ENCODE measurements at places on chromosomes 3 and 15.

DNA sequence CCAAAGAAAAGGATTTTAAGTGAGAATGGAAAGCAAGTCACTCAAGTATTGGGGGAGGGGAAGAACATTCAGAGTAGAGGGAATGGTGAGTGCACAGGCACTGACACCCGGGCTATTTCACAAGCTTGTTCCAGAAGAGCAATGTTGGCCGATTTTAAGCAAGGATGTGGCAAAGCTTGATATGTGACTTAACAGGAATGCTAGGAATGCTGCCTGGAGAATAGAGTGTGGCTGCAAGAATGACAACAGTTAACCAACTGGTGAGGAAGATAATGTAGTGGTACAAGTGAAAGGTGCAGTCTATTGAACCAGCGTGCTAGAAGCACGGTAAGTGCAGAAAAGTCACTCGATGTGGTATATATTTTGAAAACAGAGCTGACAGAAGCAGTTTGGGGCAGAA lies 6.2 kb upstream of the CCDC80 start:
- no peak for DNase-seq

GRCh38 chr3:160330690-160331089 lies 68.3 kb downstream of the IFT80 start:
- DNase-seq = no peak

DNA sequence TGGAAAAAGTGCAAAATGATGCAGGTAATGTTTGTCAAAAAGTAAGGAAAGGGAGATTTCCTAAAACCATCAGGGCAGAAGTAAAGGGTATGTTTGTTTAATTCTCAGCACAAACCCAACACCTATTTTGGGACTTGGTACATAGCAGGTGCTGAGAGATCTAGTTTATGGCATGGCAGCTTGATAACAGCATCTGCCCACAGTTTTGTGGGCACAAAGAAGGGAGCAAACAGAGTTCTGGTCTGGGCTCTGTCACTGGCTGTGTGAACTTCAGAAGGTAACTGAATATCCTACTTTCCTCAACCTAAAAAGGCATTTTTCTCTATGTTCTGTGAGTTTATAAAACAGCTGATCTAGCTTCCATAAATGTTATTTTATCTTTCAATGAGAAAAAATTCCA lies 141.6 kb downstream of the PLCH1 start:
- DNase-seq = no peak

- DNase-seq = no peak
These were observed 197.6 kb downstream of the MINAR1 start for GRCh38 chr15:79629687-79630086.

GRCh38 chr3:53892286-53892637 lies 603 bp upstream of the SELENOK start:
- DNase-seq = no peak

GRCh38 chr3:71684046-71684756 lies 41.0 kb downstream of the EIF4E3 start:
- no peak for DNase-seq

GRCh38 chr3:57004229-57004628 lies 56.2 kb upstream of the SPATA12 start:
- DNase-seq = no peak

GRCh38 chr3:185327062-185327461 lies 35.9 kb upstream of the MAP3K13 start:
- no peak for DNase-seq

GRCh38 chr3:129824926-129825541 lies 68.5 kb downstream of the TMCC1 start:
- DNase-seq = peak; percentile 55

DNA sequence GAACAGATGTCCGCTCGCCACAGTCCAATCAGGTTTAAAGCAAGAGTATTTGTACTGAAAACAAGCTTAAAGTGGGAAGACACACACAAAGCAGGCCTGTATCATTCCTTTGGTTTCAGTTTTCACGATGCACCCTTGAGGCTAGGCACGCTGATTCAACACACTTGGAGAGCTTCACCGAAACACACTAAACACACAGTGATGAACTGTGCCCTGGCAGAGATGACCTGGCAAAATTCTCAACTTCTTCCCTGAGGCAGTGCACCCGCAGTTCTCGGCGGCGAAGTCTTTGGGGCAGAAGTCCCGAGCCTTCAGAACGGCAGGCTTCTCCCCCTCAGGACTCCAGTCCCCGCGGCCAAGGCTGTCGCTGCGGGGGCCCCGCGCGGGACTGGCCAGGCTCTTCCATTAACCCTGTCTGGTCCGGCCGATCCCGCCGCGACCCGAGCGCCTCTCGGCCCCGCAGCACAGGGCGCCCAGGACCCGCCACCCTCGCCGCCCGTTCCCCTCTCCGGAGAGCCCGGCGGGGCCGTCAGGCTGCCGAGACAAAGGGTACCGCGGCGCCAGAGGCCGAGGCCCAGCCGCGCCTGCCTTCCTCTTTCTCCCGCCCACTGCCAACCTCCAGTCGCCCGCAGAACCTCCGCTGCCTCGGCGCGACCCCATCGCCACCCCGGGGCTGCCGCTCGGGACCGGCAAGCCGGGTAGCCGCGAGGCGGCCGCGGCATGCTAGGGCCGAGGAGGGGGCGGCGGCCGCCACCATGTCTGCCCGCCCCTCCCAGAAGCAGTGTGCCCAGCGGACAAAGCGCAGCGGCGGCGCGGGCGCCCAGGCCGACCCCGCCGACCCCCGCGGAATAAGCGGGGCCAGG lies 792 bp downstream of the GABPB1 start:
- peak; percentile 48 for DNase-seq

DNA sequence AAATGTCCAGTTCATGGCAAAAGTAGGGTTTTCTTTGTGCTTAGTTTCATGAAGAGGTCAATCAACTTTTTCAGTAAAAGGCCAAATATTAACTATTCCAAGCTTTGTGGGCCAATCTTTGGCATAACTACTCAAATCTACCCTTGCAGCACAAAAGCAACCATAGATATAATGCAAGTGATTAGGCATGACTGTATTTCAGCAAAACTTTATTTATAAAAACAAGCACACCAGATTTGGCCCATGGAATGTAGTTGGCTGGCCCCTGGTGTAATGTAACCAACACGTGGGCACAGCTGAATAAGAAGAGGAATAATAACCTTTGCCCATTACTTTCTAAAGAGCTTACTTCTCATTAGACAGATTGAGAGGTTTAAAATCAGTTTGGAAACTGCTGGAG lies 50.6 kb downstream of the CASR start:
- DNase-seq = no peak

- peak; percentile 84 for DNase-seq
These were observed at the start of gene CACNA2D2 for GRCh38 chr3:50503504-50504342. Gene CACNA2D2 (minus strand): TSS chr3:50503634. CDS start chr3:50503423, 211 bp downstream.

DNA sequence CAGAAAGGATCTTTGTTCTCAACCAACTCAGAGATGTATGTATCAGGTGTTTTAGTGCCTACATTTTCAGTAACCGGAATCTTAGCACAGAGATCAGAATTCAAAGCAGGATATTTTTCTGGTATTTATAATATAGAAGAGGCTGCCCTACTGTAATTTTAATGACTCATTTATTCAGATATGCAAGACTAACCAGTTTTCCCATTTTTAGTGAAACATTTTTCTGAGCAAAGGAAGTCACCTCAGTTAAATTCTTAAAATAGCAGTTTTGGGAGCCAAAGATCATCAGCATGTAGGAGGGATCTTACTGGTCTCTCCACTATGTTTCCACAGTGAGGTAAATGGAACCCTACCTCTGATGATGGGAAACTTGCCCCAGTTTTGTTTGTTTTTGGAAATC lies 42.0 kb downstream of the SRP14 start:
- no peak for DNase-seq

DNA sequence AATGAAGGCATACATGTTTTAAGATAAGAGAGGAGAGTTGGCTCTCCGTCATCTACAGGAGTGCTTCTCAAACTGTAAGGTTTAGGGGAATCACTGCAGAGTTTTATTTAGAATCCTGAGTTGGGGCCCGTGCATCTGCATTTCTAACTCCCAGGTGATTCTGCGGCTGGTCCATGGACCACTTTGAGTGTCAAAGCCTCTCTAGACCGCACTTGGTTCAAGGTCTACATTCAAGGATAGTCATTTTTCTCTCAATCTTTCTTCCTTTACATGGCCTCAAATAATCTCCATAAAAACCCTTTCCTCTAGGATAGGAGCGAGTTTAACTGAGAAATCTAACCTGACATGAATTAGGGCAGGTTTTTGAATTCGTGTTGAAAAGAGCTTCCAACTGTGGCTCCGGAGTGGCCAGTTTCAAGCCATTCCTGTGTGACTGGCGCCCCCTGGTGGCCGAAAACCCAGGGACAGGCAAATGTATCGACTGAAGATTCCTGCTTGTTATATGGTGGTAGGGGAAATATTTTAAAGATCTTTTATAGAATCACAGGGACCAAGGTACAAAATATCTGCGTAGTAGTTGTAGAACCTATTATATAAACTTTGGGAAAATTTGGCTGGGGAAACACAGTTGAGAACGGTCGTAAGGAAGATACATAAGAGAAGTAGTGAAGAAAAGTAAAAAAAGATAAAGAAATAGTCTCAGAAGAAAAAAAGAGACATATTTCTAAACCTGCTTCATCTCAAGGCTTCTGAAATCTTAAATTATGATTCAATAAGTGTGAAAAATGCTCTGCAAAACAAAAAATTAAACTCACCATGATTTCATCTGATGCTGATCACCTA lies 11.9 kb downstream of the GABRR3 start:
- DNase-seq = peak; percentile 90

DNA sequence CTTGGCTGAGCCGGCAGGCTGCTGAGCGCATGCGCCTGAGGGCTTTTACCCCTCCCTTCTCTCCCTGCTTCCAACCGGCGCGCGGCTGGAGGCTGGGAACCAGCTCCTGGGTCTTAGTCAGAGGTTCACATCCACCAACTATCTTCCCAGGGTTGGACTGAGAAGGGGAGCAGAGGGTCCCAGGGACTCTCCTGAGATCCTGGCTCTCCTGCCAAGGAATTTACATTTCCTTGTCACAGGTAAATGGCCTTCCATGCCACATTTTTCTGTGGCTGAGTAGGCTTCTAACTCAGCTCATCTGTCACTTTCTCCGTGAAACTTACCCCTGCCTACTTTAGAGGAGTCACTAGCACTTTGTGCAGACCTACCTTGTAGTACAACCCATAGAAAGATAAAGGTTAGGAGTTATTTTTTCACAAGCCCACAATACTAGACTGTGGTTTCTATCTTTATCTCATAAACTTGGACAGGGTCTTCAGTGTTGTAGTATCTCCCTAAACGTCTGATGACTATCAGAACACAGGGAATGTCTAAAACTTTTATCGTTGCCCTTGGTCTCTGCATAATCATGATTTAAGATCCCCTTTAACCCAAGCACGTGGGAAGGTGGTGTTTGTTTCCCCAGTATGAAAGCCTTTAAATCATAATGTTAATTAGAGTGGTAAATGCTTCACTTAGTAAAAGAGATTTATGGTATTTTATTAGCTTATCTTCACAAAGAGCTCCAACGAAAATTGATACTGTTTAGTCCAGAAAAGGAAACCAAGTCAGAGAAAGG lies 638 bp upstream of the TBC1D5 start:
- no peak for DNase-seq

DNA sequence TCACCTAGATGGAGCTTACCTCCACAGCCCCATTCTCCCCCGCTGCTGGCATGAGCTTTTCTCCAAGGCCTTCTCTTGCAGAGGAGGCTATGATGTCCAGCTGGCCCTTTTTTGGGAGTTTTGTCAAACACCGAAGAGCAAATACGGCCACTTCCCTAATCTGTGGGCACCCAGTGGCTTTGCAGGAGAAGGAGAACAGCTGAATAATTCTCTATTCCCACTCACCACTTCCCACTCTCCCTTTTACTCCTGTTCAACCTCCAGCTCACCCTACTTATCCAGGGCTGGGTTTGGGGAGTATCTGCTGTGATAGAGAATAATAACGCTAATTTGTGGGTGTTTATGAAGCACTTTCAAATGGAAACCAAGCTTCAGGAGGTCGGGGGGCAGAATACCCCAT lies 93.0 kb downstream of the AAGAB start:
- no peak for DNase-seq

DNA sequence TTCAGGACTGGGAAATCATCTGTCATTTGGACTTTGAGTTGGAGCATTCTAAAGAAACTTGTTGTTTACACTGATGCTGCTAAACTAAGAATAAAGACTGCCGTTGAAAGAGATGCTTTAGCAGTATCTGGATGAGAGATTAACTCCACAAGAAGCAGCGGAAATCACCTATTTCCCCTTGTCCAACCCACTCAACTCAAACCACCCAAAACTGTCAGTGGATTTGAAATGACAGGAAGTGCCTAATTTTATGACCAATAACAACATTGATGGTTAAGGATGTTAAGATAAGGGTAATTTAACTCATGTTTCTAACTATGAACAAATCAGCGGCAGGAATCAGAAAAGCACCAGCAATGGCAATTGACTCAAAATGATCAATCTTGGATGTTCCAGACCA lies 110.8 kb upstream of the NR2F2 start:
- no peak for DNase-seq

DNA sequence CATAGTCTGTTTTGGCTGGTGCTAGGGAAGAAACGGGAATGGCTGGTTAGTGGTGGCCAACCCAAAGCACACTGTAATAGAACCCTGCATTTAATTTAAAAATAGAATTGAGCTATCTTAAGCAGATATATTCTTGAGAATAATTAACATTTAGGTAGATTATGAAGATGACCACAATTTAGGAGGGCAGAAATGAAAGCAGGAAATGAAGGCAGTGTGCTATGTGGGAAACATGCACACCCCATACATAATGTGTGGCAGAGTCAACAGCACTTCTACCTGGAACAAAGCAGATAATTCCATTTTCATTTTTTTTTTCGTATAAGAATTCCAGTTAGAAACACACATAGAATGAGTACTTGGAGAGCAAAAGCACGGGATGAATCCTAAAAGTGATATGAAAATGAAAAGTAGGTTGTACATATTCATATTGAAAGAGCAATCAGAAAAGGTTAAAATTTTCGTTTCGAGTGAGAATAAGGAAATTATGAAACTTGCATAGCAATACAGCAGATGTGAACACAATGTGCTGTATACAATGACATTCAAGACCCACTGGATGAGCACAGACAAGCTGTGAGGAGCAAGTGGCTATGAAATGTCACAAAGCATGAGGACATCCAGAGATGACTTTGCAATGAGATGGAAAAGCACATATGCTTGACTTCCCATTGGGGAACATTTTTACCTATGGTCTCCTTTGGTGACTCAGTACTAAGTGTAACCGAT lies 102.6 kb downstream of the TFG start:
- no peak for DNase-seq

GRCh38 chr3:157261000-157261399 lies 101.1 kb upstream of the CCNL1 start:
- no peak for DNase-seq

GRCh38 chr3:27114684-27115083 lies 254.5 kb downstream of the NEK10 start:
- DNase-seq = no peak

- DNase-seq = no peak
These were observed 29.6 kb downstream of the PPP4R2 start for GRCh38 chr3:73026111-73026759.

- DNase-seq = no peak
These were observed 55.2 kb downstream of the AQR start for GRCh38 chr15:34914317-34914716.

GRCh38 chr15:89496155-89497098 lies at the start of gene RHCG:
Gene RHCG (minus strand): TSS chr15:89496583. CDS start chr15:89496544, 39 bp downstream.
- DNase-seq = no peak

DNA sequence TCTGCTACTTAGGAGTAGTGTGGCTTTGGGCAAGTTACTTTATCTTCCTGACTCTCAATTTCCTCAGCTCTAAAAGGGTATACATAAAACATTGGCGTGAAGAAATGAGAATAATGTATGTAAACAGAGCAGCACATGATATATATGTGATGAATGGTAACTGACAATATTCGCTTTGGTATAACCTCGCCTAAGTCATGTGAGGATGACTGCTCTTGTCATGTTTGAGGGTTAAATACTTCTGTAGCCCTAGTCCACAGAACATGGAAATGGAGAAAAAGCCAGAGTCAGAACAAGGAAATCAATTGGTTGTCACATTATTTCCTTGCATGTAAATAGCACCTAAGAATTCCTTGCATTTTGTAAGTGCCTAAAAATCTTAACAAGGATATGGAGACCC lies 25.0 kb downstream of the CHP1 start:
- no peak for DNase-seq
